ENCODE measurements at places on chromosomes 1 and 21. TPM values are rescaled to one million over a fixed set of nuclear protein-coding genes. Genes with fewer than 3 reads are reported as not detected.

Gene GUCA2A
- not detected for total RNA-seq

Gene SLC30A2
- 7.1 TPM for total RNA-seq

Gene SYT14
- not detected for total RNA-seq

Gene KCNE2
- total RNA-seq: not detected

Gene ADGRL2
- 52.5 TPM for total RNA-seq

- no peak overlapping the region for H3K27ac ChIP-seq
- H3K4me1 ChIP-seq: peaks cover 18% of the 10 kb centered on the region
- H3K36me3 ChIP-seq: peaks cover 5% of the 10 kb centered on the region
- H3K27me3 ChIP-seq: no peaks in the 10 kb centered on the region
- H3K4me3 ChIP-seq: no peak overlapping the region
Observed at GRCh38 chr1:77590651-77591050, 91.8 kb downstream of the ZZZ3 start.

DNA sequence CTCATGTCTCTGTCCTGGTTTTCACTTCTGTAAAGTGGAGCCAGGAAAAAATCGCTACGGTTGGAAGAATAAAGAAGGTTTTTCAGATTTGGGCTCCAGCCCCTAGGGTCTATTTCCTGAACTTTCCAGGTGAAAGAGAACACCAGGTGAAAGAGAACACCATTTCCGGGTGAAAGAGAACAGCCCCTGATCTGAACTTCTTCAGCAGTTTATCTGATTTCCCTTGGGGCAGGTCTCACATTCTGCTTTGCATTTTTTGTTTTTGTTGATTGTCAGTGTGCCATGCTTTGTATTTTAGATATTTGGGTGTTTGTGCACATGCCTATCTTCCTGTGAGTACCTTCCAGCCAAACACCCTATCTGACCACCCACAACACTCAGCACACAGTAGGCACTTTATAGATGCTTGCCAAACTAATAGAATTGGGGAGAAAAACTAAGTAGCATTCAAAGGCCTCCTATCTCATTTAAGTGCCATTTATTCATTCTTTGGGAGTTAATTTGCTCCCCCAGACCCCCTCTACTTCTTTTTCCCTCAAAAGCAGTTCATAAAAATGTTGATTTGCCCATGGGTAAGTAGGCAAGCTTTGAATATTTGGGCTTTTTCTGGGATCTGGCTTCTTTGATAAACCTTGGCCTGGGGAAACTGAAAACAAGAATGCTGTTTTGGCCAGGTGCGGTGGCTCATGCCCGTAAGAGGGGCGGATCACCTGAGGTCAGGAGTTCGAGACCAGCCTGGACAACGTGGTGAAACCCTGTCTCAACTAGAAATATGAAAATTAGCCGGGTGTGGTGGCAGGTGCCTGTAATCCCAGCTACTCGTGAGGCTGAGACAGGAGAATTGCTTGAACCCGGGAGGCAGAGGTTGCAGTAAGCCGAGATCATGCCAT, 2.2 kb downstream of the NAV1 start:
- H3K36me3 ChIP-seq: no peaks in the 10 kb centered on the region
- peak overlapping the region; percentile 81 for H3K4me3 ChIP-seq
- DNase-seq: no peak
- peak overlapping the region; percentile 91 for H3K27ac ChIP-seq
- peaks cover 87% of the 10 kb centered on the region for H3K4me1 ChIP-seq

DNA sequence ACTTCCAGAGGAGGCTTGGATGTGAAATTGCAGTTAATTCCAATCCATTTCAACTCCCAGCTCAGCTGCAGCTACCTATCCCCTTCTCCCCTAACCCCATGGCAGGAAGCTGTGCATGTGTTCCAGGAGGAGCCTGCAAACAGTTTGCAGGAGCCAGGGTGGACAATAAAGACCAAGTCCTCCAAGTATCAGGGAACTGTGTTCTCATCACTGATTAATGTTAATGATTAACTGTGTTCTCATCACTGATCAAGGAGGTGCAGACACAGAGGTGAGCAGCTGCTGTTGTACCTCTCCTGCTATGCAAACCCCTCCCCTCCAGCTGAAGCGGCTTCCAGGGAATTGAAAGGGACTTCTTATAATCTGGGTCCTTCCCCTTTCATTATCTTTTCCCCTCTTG, 19.2 kb downstream of the CLDN19 start:
- H3K27ac ChIP-seq: no peak overlapping the region
- no peaks in the 10 kb centered on the region for H3K36me3 ChIP-seq
- H3K4me3 ChIP-seq: no peak overlapping the region
- no peak for DNase-seq

DNA sequence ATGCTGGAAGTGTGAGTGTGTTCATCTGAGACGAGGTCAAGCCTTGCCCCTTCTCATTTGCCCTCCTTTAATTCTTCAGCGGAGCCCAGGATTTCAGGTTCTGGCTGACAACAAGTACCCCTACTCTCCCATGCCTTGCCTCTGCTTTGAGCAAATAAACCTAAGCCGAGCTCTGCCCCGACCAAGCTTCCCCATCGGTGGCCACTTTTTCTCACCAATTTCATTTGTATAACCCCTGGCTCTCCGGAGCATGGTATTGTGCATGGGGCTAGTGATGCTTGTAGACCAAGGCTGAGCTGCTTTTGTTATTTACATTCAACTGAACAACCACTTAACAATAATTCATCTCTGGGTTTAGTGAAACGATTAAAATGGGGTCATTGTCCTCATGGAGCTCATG, 100.2 kb upstream of the RAB3GAP2 start:
- H3K27me3 ChIP-seq: no peaks in the 10 kb centered on the region
- no peak overlapping the region for H3K4me3 ChIP-seq
- H3K27ac ChIP-seq: no peak overlapping the region
- H3K4me1 ChIP-seq: peaks cover 32% of the 10 kb centered on the region

DNA sequence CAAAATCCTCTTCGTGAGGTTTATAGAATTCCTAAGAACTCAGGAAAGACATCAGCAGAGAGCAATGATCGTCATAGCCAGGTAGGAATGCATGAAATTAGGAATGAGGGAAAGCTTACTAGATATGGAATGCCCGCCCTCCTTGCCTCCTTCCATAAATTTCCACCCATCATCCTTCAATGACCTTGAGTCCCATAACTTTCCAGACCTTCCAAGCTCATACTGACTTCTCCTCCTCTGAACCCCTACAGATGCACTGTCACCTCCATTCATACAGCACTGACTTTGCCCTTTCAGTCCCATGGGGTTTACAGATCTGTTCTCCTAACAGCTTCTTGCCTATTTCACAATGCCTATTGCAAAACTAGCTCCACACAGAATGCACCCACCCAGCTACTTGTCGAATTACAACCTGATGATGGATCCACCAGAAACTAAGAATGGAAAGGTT, 23.8 kb upstream of the PPP1R15B start:
- H3K27me3 ChIP-seq: no peaks in the 10 kb centered on the region
- DNase-seq: no peak
- H3K27ac ChIP-seq: peak overlapping the region; percentile 43

DNA sequence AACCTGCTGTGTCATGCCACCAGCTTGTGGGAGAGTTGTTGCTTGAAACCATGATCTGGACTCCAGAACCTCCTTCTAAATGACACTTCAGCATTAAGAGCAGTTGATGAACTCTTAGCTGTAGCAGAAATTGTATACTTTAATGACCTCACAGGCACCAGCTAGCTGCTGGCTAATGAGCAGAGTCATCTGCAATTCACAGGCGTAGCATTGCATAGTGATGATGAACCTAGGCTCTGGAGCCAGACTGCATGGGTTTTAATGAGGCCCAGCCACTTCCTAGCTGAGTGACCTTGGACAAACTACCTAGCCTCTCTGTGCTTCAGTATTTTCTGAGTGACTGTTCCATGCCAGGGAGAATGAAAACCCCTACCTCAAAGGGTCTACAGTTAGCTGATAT, 407.1 kb downstream of the LMO4 start:
- H3K27ac ChIP-seq: no peak overlapping the region
- no peaks in the 10 kb centered on the region for H3K36me3 ChIP-seq
- H3K4me1 ChIP-seq: no peaks in the 10 kb centered on the region
- no peak for DNase-seq

GRCh38 chr1:2353551-2354438, 37.6 kb downstream of the MORN1 start:
- no peak overlapping the region for H3K4me3 ChIP-seq
- H3K4me1 ChIP-seq: peaks cover 11% of the 10 kb centered on the region

DNA sequence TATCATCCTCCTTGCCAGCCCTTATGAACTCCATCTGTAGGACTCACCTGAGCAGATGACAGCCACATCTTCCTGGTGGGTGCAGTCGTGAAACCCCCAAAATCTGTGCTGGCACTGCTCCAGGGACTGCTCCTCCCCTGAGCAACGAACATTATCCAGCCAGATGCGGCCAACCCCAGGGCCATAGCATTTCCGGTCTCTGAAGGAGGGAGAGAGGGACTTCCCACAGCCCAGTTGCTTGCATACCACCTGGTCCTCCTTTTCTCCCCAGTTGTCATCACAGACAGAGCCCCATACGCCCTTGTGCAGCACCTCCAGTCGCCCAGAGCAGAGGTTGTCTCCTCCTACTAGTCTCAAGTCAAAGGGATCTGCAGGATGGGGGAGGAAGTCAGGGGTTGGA, 8.5 kb downstream of the CD5L start:
- no peaks in the 10 kb centered on the region for H3K4me1 ChIP-seq
- H3K27ac ChIP-seq: no peak overlapping the region
- no peak overlapping the region for H3K4me3 ChIP-seq
- peaks cover 10% of the 10 kb centered on the region for H3K27me3 ChIP-seq

DNA sequence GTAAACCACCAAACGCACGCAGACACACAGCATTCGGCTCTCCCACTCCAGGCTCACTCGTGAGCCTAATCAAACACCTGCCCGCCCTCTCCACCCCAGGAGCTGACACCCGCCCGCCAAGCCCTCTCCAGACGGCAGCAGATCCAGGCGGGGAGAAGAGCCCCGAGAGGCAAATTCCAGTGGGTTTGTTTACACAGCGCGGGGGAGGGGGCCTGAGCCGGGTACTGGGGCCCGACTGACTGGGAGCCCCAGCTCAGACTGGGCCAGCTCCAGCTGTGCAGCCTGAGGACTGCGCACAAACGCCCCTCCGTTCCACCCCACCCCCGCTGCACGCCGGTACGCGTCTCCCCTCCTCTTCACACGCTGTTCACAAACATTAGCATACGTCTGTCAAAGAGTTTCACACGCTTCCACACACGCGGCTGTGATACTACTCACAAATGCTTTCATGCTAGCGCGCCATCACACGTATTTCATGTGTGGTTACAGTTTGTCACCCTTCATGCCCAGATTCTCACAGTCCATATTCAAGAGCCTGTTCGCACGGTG, 1.0 kb upstream of the EFNA1 start:
- H3K27ac ChIP-seq: peak overlapping the region; percentile 95
- H3K36me3 ChIP-seq: peaks cover 6% of the 10 kb centered on the region
- peaks cover 76% of the 10 kb centered on the region for H3K4me1 ChIP-seq
- DNase-seq: peak; percentile 29

DNA sequence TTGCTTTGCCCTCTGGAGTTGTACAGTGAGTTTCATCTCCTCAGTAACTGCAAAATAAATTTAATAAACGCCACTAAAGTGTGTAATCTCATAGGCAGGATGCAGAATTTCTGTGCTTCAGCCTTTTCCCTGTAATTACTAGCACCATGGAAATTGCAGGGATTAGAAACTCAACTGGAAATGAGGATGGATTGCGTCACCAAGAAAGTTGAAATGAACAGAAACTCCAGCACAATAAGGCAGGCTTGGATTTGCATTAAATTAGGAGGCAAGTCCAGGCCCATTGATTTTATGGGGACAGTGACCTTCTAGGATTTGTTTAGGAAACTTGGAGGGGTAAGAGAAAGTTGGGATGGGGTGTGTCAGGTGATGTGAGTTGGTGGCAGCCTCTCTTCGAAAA, 197.5 kb downstream of the PTPRU start:
- H3K27me3 ChIP-seq: peaks cover 67% of the 10 kb centered on the region
- no peak for DNase-seq
- H3K36me3 ChIP-seq: no peaks in the 10 kb centered on the region
- no peak overlapping the region for H3K27ac ChIP-seq
- H3K4me3 ChIP-seq: no peak overlapping the region

GRCh38 chr21:33968995-33969348, 53.4 kb upstream of the ATP5PO start:
- no peaks in the 10 kb centered on the region for H3K36me3 ChIP-seq
- H3K27ac ChIP-seq: peak overlapping the region; percentile 68
- no peak overlapping the region for H3K4me3 ChIP-seq
- H3K4me1 ChIP-seq: peaks cover 39% of the 10 kb centered on the region
- no peak for DNase-seq

DNA sequence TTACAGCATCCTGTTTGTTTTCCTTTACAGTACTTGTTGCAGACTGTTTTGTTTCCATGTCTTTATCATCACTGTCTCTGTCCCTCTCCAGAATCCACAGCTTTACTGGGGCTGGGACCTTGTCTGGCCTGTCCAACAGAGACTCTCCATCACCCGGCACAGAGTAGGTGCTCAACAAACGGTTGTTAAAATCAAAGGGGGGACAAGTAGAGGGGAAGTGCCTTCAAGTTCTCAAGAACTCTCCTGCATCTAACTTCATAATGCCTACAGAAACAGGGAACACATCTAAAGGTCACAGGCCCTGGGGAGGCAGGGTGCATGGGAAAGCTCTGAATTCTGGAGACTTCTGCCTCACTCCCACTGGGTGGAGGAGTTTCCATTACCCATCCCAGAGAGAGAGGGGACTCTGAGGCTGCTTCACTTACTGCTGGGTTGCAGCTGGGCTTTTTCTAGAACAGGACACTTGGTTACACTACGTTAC, 2.3 kb upstream of the ECE1 start:
- no peaks in the 10 kb centered on the region for H3K27me3 ChIP-seq
- H3K4me1 ChIP-seq: peaks cover 66% of the 10 kb centered on the region
- no peaks in the 10 kb centered on the region for H3K36me3 ChIP-seq

Data from left ventricle myocardium inferior (tissue), 1 donor.